HepG2 (cell line): ENCODE measurements at places on chromosomes 1 and 21.
A peak's percentile ranks its signal among the peaks of the same experiment; 100 is the strongest.

GRCh38 chr1:110005971-110006370, 21.4 kb downstream of the AHCYL1 start:
- no peak for DNase-seq

DNA sequence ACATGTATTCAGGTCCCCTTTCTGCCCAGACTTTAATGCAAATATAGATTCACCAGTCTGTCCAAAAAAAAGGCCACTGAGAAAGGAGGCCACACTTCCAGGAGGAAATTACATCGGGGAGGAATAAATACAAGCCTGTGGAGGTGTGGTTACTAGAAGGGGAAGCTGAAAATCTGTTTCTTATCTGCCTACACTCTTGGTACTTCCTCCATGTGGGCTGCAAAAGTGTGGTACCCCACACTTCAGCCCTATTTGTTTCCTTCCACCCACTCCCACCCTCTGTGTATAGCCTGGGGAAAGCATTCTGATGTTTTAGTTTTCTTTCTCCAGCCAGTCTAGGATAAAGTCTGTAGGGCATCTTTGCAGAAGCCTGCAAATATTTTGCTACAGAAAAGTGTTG, 38.4 kb downstream of the UTP25 start:
- no peak for DNase-seq

GRCh38 chr21:37061926-37062592, 10.8 kb downstream of the PIGP start:
- peak; percentile 56 for DNase-seq

DNA sequence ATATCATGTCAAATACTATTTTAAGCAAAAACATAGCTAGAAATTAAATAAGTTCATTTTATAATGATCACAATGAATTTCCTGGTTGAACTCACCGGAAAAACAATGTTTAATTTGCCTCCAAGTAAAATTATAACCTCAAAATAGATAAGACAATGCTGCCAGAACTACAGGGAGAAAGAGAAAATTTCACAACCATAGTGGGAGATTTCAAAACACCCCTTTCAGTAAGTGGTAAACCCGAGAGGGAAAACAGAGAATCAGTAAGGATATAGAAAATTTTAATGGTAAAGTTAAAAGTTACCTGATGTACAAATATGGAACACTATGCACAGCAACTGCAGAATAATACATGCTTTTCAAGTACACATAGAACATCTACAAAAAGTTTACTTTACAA, 43.2 kb upstream of the PLA2G4A start:
- no peak for DNase-seq

- DNase-seq = no peak
These were observed 8.2 kb downstream of the IFFO2 start for GRCh38 chr1:18948048-18948912.

GRCh38 chr1:226239421-226239820, 16.0 kb downstream of the MIXL1 start:
- no peak for DNase-seq

DNA sequence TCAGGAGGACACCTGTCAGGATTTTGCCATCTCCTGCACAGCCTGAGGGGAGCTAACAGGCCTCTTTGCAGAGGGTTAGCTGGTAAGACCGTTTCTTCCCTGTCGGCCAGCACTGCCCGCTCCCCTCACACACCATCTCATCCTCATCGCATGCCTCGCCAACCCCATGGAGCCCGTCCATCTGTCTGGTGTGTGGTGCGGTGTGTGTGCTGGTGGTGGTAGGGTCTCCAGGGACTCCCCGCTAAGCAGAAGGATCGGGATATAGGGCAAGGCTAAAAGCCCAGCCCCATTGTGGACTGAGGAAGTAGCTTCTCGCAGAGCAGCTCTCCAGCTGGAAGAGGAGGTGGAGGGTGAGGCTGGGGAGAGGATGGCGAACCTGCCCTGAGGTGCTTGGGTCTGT, 6.8 kb upstream of the SFN start:
- no peak for DNase-seq

DNA sequence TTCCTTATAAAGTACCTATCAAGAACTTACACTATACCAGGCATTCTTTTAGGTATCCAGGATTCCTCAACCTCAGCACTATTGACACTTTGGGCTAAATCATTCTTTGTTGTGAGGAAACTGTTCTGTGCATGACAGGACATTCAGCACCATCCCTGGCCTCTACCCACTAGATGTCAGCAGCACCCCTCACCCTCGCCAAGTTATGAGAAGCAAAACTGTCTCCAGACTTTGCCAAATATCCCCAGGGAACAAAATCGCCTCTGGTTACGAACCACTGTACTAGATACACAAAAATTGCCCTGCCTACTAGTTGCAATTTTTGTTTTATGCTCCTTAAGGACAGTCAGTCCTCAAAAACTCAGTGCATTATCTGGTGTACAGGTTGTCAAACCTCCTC, 35.7 kb downstream of the PALMD start:
- no peak for DNase-seq

DNA sequence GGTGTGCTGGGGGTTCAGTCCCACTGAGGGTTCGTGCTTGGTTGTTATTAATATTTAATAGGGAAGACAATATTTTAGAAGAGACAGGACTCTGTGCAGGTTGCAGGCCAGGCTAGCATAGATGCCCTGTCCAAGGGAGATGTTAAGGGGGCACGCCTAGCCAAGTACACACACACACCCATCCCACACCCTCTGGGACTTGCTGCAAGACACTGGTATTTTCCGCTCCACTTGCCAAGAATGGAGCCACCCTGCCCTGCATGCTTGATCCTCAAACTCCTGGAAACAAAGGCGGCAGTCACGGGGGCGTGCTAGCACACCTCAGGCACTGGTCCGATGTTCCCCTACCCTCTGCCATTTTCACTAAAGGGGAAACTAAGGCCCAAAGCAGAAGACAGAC, 99.1 kb downstream of the MRPL37 start:
- no peak for DNase-seq

DNA sequence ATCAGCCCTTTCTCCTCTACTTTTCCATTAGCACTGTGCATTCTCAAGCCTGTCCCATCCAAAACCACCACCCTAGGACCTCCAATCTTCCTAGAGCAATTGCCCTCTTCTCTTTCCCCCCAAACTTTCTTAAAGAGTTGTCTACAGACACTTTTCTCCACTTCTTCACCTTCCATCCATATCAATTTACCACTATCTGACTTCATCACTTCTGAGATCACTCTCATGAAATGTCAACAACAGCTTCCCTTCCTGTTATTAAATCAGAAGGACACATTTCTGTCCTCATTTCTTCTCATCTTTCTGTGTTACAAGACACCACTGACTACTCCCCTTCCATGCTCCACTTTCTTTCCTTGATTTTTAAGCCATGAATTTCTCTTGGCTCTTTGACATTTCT, 36.0 kb upstream of the CFAP298 start:
- DNase-seq = no peak

DNA sequence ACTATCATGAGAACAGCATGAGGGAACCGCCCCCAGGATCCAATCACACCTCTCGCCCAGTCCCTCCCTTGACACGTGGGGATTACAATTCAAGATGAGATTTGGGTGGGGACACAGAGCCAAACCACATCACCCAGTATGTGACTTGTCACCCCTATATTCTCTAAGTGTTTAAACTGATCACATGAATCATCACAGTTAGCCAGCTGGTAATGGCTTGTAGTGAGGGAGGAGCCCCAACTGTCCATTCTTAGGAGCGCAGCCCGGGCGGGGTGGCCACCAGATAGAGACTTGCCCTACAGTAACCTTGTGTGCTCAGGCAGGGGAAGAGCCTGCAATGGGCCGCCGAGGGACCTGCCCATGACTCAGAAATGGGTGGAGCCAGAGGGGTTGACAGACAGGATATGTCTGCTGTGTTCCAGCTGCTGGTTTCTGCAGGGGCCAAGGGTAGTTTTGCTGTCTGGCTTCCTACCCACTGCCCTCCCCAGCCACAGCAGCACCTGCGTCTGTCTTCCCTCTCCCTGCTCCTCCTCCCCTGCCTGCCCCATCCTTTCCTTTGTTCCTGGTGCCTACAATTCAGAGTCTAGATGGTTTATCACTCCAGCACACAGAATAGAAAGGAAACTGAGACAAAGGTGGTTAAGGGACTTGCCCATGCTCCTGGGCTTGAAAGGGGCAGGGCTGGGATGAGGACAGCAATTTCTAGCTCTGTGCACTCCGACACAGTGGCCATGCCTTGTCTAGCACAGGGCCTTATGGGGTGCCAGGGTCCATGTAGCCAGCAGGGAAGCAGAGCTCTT, 9.2 kb downstream of the ABCG1 start:
- DNase-seq = peak; percentile 39

GRCh38 chr1:83705091-83705490, 293.8 kb downstream of the TTLL7 start:
- no peak for DNase-seq

DNA sequence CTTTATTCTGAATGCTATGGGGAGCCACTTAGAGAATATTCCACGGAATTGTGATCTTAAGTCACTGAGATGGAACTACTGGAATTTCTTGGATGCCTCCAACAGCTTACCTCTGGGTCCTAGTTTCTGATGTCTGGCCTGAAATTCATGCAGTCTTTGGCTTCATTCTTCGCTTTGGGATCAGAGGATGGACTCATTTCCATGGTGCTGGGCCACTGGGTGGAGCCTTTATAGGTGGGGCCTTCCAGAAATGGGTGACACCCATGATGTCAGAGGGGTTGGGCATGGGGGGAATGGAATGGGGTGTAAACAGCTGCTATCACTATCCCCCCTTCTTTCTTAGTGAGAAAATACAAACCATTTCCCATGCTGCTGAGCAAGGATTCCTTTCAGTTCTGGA, 73.7 kb upstream of the FGGY start:
- DNase-seq = no peak

- DNase-seq = no peak
These were observed 115.1 kb downstream of the SLC30A10 start for GRCh38 chr1:219813294-219813693.

- no peak for DNase-seq
These were observed 28.7 kb downstream of the LRRC71 start for GRCh38 chr1:156949127-156949526.

GRCh38 chr1:155940482-155940992, 901 bp upstream of the RXFP4 start:
- DNase-seq = peak; percentile 86

- DNase-seq = no peak
These were observed 13.7 kb upstream of the RPL5 start for GRCh38 chr1:92817986-92818764.

DNA sequence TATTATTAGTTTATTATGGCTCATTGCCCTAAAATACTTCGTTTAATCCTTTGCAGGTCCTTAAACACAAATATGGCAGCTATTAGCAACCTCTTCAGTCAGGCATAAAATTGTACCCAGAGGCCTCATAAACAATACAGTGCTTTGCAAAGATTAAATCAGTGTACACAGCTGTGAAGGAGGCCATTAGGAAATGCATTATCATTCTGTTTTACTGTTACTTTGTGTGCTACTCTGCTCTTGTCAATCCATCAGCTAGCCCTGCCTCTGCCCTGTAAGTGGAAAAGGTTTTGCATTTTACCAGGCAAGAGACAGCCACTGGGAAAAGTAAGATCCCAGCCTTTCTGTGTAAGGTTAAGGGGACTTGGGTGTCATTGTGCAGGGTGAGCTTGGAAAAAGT, 415.7 kb upstream of the DAB1 start:
- DNase-seq = no peak

- no peak for DNase-seq
These were observed 17.9 kb upstream of the DMRTA2 start for GRCh38 chr1:50441183-50441582.

DNA sequence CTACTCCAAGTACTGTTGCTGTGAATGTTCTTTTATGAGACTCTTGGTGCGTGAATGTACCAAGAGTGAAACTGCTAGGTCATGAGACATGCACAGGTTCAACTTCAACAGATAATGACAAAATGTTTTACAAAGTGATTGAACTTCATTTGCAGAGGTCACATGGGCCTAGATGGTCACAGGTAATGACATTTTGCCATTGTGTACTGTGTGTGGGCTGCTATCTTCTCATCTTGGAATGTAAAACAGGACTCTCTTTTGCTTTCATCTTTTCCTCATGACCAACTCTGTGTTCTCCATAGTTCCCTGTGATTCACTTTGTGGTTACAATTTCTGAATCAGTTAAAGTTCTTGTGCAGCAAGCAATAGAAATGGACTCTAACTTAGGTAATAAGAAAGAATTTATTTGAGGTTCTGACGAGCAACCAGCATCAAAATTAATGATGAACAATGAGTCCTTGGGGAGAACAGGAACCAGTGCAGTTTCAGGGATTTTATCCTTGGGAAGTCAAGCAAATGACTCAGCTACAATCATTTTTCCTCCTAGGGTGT, 16.2 kb upstream of the TSNAX start:
- peak; percentile 91 for DNase-seq

DNA sequence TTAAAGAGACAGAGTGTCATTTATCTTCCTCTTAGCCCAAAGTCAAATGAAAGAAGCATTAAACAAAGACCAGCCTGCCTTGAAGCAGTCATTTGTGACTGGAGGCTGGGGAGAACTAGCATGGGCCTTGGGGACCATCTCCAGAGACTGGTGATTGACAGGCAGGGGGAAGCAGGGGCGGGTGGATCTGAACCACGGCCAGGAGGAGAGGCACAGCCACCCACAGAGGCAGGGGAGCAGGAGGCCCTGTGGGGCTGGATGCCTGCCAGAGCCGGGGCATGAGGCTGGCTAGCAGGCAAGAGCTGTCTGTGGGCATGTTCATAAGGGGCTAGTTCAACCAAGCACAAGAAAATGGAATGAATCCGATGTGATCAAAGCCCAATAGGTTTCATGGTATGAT, 73.9 kb downstream of the PLXNA2 start:
- no peak for DNase-seq

DNA sequence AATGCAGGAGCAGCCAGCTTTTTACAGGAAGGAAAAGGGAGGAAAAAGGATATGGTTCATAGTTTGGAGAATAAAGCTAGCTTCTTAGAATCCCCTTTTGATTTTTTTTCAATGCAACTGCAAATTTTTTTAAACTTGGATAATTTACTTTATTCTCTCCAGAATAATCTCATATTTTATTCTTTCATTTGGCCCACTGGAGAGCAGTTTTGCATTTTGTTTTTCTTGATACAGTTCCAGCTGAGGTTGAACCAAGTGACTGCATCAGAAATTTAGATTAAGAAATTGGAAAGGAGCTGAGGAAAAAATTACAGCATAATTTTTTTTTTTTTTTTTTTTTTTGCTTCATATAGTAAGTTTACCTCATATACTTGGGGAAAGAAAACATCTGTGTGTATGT, 22.8 kb downstream of the GABPA start:
- DNase-seq = no peak

- DNase-seq = no peak
These were observed 49.2 kb upstream of the ATP5PO start for GRCh38 chr21:33964706-33965325.

DNA sequence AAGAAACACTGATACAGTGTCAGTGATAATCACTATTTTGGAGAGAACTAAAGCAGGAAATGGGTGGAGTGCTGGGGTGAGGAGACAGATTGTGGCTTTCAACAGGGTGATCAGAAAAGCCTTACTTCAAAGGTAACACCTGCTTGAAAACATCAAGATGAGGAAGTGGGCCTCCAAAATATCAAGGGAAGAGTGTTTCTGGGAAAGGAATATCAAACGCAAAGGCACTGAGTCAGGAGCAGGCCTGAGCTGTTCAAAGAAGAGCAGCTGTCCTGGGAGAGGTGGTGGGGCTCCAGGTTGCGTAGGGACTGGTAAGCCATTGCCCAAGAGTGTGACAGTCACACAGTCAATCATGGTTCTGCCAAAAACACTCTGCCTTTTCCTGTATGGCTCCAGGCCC, 47.1 kb upstream of the ATP1A1 start:
- DNase-seq = no peak
